ENCODE measurements at places on chromosomes 16 and 17.

DNA sequence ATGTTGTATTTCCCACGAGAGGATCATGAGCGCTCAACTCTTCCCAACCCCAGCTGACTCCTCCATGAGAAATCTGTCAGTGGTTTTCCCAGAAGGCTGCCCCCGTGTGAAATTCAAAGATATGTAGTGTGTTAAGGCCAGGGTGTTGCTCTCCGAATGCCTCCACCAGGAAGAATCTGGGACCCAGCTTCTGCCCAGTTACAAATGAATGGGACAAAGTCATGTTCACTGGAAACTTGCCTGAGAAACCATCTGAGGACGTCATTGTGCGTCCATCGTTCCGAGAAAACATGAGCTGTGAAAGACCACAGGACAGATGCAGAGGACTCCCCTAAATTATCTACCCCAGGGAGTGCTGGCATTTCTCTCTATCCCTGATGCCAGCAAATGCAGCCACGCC is 86.0 kb downstream of the AIPL1 start:
- DNase-seq = no peak

GRCh38 chr17:78899361-78900260 is 3.4 kb downstream of the CEP295NL start:
- DNase-seq = no peak

DNA sequence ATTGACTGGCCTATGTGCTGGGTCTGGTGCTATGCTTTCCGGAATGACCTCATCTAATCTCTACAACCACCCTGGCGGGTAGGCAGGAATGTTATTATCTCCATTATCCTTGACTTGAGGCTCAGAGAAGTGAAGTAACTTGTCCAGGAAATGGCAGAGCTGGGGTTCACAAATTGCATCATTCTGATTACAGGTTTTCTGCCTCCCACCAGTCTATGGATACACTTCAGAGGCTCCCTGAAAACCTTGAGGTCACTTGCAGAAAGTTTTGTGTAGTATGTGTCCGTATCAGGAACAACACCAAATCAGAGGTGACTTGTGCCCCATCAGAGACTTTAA is 19.1 kb downstream of the NOD2 start:
- no peak for DNase-seq

DNA sequence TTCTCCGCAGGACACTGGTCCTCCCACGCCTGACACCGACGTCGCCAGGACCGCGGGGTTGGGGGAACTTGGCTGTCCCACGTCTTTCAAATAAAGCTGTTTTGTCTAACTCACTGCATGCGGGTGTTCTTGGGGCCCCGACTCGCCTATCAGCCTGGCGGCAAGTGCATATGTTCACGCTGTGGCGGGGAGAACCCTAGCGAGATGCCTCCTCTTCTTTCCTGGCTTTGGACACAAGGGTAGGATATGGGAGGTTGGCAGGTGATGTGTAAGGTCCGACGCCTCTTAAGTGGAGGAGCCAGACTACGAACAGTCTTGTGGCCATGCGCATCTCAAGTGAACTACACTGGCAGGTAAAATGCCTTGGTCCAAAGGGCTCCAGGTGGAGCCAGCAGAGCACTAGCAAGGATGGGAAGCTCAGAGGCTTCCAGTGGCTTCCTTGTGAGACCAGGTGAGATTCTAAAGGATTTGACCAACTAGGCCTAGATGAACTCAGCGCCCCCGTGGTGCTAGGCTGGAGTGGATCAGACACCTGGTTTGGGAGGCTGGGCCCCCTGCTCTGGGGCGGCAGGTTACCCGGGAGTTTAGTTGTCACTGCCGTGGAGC is 873 bp upstream of the RPS2 start:
- no peak for DNase-seq

DNA sequence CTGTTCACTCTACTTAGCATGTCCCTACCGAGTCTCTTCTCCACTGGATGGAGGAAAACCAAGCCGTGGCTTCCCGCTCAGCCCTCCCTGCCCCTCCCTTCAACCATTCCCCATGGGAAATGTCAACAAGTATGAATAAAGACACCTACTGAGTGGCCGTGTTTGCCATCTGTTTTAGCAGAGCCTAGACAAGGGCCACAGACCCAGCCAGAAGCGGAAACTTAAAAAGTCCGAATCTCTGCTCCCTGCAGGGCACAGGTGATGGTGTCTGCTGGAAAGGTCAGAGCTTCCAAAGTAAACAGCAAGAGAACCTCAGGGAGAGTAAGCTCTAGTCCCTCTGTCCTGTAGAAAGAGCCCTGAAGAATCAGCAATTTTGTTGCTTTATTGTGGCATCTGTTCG is 2.8 kb upstream of the LPCAT2 start:
- no peak for DNase-seq

DNA sequence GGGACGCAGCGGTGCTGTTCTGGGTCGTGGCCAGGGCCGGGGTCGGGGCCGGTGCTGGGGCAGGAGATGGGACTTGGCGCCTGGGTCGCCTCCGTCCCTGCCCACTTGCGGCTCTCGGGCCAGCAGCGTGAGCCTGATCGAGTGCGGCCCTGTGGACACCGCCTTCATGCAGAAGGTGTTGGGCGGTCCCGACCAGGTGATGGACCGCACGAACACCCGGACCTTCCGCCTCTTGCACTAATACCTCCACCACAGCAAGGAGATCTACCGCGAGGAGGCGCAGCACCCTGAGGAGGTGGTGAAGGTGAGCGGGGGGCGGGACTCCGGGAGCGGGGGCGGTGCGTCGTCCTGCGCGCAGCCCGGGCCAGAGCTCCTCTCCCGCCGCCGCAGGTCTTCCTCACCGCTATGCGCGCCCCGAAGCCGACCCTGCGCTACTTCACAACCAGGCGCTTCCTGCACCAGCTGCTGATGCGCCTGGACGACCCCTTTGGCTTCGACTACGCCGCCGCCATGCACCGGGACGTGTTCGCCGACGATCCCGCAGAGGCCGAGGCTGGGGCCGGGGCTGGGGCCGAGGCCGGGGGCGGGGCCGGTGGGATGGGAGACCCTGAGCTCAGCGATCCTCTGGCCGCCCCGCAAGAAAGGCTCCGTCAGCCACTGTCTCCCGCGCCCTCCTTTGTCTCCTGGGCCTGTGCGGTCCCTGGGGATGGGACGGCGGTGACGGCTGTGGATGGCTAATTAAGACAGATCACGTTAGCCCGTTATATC is 4.5 kb upstream of the HSD17B1 start:
- peak; percentile 67 for DNase-seq

GRCh38 chr16:69396187-69397061 is 10.6 kb upstream of the TERF2 start:
- DNase-seq = peak; percentile 61

DNA sequence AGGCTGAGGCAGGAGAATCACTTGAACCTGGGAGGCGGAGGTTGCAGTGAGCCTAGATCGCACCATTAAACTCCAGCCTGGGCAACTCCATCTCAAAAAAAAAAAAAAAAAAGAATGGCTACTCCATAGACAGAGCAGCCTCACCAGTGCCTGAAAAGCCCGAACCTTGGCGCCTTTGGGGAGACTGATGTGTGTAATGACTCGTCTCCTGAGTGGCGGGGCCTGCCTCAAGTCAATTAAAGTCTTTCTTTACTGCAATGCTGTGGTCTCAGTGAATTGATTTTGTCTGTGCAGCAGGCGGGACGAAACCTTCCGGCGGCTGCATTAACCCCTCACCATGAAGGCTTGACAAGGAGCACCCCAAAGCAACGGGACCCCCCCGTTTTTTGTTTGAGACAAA is 3.5 kb upstream of the UQCC4 start:
- no peak for DNase-seq

GRCh38 chr16:76222853-76223252 is 54.3 kb upstream of the CNTNAP4 start:
- DNase-seq = no peak

- no peak for DNase-seq
These were observed 150.0 kb downstream of the C16orf78 start for GRCh38 chr16:49523435-49524159.

DNA sequence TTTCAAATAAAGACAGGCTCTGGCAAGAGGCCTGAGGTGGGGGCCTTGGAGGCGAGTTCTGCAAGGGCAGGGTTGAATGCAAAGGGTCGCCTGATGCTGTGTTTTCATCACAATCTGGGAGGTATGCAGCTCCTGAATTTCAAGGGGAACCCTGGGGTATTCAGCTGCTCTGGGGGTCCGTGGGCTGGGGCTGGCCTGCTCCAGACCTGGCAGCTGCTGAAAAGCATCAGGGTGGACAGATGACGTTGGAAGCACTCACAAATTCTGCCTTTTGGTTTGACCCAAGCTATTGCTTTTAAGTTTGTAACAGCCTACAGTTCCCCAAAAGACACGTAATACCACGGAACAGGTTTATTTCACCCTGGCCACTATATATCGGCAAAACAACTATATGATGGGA is 1.3 kb downstream of the DNAH17 start:
- no peak for DNase-seq

GRCh38 chr17:66988069-66988798 is 23.7 kb downstream of the CACNG4 start:
- DNase-seq = no peak

GRCh38 chr16:79618692-79619050 is 18.1 kb upstream of the MAF start:
- peak; percentile 29 for DNase-seq

Data from activated T-cell treated with anti-CD3 and anti-CD28 coated beads for 24 hours (primary cell).